ENCODE measurements at places on chromosomes 3 and 15.

- no peak for DNase-seq
Observed at GRCh38 chr3:13728487-13728886, 151.4 kb downstream of the WNT7A start.

- DNase-seq, result no peak
Observed at GRCh38 chr3:138862924-138863775, 28.4 kb upstream of the PIK3CB start.

DNA sequence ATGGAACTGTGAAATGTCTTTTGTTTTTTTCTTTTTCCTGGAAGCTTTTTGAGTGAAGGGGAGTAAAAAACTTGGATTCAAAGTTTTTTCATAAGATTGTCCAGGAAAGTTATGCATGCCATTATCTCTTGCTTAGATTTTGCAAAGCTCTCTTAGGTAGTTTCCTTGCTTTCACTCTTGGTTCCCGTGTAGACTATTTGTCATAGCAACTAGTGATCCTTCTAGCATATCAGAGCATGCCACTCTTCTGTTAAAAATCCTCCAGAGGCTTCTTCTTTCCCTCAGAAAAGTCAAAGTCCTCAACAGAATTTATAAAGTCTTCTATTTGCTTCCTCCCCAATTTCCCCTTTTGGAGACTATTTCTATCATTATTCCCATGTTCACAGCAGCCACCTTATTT is 21.1 kb downstream of the GTF2E1 start:
- no peak for DNase-seq

DNA sequence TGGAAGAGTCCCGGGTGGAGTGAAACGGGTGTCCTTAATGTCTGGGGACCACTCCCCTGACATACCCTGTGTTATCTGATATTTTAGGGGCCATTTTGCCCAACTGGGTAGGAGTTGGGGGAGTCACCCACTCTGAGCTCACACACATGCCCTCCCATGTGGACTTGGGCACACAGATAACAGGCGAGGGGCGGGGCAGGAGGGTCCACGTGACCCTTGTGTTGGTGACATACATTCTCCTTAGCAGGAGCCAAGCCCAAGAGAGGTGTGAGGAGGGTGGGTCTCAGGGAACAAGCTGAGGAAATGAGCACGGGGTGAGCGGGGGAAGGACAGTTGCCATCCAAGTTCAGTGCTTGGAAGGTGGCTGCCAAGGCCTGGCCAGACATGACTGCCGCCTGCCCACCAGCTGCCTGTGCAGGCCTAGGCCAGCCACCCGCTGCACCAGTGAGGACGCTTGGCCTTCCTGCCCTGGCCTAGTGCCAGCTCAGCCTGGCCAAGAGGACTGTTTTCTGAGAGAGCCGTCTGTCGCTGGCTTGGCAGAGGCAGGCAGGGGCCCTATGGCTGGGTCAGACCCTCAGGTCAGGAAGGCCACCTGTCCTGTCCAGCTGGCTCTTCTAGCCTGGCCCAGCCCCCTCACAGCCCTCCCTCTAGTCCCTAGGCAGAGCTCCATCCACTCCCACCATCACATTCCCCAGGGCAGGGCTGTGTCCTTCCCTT is 31.3 kb upstream of the TMEM115 start:
- peak; percentile 23 for DNase-seq

DNA sequence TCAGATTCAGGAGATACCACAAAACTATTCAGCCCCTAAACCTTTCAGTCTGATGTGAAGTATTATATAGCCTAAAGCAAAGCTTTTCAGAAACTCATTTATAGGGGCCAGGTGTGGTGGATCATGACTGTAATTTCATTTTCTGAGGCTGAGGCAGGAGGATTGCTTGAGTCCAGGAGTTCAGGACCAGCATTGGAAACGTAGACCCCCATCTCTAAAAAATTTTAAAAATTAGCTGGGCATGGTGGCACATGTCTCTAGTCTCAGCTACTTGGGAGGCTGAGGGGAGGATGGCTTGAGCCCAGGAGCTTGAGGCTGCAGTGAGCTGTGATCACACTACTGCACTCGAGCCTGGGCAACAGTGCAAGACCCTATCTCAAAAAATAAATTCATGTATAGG is 60.0 kb downstream of the TMOD3 start:
- DNase-seq, result no peak

- no peak for DNase-seq
Observed at GRCh38 chr3:129694228-129694627, 87.8 kb upstream of the PLXND1 start.

- DNase-seq, result no peak
Observed at GRCh38 chr3:193743702-193744047, 150.7 kb downstream of the OPA1 start.

DNA sequence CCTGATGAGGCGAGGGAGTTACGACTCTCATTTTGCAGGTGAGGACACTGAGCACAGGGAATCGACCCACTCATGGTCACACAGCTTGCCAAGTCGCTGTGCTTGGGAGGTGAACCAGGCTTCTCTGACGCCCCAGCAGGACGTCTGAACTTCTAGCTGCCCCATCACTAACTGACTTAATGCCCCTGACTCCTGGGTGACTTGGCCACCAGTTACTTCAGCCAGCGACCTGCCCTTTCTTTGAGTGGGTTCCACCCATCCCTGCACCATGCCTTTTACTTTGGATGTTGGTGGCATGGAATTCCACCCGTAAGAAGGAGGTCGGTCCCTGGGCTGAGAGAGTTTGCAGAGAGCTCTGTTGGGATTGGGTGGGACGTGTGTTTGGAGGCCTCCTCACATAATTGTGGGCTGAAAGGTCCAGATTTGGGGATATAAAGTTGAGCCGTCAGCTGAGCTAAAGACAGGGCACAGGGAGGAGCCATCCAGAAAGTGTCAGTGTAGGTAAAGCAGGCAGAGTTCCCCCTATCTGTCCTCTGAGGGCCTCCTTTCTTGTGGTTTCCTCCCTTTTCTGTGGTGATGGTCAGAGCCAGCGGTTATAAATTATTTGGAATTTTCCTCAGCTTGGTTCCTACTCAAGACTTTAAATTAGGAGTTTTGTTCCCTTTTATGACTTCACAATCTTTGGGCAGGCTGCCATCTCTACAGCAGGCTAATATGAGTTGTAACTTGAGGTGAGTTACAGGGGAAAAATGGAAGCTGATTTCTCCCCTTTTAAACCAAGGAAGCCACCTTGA is 55.0 kb downstream of the FLNB start:
- no peak for DNase-seq

Data from NCI-H1417 (cell line).